Activated naive CD4-positive, alpha-beta T cell treated with anti-CD3 and anti-CD28 coated beads, Interleukin-2, amount 50 U/mL, for 72 hours (primary cell): ENCODE measurements at places on chromosomes 7 and 10. TPM values are rescaled to one million over a fixed set of nuclear protein-coding genes. Genes with fewer than 3 reads are reported as not detected.

Gene SLF2
- 34.8 TPM for total RNA-seq

Gene UNCX
- not detected for total RNA-seq

Gene PRLHR
- total RNA-seq: not detected

Gene DENND11
- total RNA-seq: 21.4 TPM

Gene ADARB2
- total RNA-seq: 0.27 TPM

Gene WAPL
- 46.5 TPM for total RNA-seq

DNA sequence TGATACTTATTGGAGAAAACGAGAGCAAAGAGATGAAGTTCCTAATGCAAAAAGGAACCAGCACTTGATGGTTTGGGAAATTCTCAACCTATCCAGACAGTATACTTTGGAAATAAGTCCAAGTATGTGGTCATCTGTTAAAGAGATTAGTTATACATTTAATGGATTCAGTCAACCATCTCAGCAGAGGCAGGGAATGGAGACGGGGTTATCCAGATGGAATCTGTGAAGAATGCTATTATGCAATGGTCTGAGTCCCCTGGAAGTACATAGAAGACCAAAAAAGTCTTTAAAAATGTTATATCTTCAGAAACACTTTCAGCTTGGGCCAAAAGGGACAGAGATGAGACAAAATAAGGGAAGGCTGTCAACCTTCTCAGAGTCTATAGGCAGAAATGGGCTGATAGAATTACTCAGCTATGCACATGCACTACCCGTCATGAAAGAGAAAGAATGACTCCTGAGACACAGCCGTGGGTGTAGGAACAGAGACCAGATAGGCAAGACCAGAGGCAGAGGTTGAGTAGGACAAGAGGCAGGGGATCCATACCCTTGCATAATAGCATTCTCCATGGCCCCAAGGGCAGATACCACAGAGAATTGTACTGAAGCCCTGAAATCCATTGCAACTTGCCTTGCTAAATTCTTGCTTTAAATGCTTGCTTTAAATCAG lies 738.8 kb upstream of the POT1 start:
- DNase-seq: no peak

DNA sequence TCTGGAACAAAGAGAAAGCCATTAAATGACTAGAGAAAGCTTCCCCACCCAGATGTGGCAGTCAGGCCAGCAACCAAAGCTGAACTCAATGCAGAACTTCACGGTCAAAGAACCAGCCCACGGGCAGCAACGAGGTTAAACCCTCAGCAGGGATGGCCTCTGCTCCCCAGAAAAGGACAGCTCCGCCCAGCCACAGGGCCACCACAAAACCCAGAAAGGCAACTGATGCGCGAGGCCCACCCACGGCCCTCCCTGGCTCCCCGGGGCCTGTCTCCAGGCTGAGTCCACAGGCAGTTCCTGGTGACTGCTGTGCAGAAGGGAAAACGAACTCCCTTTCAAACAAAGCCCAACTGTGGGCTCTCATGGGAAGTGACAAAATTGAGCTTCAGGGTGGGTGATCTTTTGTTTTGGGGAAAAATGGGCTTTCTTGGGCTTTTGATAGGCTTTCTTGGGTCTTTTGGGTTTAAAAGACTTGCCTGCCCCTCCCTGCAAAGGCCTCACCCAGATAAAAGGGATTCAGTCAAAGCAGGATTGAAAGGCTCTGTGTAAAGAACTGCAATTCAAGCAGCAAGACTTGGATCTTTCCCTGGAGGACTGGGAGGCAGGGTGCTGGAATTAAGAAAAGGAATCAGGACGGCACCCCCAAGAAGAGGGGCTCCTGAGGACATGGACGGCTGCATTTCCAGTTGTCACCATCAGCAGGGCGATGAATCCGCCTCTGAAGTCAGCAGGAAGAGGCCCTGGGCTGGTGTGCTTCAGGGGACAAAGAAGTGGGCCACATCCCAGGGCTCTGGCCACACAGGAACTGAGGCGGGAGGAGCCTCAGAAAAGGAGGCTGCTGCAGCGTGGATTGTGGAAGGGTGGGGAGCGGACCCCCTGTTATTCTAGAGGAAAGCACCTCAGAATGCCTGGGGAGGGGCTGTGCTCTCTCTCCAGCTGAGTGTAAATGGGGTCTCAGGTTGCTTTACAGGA lies 209.9 kb downstream of the USP6NL start:
- no peak for DNase-seq

DNA sequence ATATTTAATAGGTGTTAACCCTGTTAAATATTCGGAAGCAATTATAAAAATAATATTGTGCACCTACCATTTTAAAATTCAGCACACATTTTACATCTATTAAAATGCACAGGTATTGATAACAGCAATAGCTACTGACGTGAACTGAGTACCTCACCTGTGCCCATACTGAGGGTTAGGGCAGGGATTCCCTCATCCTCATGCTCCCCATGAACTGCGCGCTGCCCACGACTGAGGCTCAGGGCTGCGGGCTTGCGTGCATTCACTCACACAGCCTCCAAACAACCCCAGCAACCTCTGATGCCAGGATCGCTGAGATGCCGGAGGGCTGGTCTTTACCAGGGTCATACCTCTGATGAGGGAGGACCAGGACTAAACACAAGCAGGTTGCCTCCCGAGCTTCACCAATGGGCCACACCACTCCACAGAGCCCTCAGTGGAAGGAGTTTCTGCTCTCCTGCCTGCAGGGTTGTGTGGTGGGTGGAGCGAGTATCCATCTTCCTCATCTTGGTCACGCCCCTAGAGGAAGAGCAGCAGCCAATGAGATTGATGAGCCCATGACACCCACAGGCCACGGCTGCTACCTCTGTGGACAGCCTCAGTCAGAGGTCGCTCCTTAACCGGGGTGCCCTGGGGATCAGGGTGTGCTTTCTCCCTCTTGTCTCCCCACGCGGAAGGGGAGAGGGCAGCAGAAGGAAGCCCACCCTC lies 478.3 kb downstream of the TNS3 start:
- no peak for DNase-seq

- no peak for DNase-seq
These were observed 411.9 kb upstream of the SHH start for GRCh38 chr7:156223935-156224832.

DNA sequence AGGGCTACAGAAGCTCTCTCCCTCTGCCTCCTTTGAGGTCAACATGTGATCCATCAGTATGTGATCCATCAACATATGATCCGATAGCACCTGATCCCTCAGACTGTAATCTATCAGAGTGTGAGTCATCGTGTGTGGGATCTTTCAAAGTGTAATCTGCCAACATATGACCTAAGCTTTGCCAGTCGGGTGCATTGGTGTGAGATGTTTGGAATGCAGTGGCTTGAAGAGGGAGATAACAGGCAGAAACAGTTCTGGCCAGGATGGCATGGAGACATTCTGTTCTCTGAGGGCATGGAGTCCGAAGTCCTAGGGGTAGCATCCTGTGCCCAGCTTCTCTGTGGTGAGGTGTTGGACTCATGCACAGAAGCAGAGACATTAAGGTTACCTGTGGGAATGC lies 217.7 kb upstream of the ETV1 start:
- no peak for DNase-seq

DNA sequence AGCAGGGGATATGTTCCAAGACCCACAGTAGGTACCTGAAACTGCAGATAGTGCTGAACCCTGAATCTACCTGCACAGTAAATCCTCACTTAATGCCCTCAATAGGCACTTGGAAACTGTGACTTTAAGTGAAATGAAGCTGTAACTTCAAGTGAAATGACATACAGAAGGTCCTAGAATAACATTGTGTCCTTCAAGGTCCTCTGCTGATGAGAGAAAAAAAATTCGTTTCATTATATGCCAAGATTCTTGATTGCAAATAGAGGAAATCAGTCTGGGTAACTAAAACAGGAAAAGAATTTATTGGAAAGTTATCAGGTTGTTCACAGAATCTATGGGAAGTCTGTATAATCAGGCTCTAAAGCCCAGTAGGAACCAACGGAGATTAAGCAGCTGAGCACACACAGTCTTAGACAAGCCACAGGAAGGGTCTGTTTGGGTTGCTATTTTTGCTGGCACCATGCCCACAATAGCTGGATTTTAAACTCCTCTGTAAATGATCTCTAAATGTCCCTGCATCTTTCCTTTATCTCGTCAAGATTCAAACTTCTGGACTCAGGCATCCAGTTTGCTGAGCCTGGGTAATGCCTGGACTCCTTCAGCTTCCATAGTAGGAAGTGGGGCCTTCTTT lies 57.5 kb downstream of the EXOC4 start:
- DNase-seq: no peak
